ENCODE measurements at places on chromosomes 4 and X. TPM values are rescaled to one million over a fixed set of nuclear protein-coding genes. Genes with fewer than 3 reads are reported as not detected.

PCDH18 gene
- total RNA-seq: 3.6 TPM

PRKG2 gene
- 0.14 TPM for total RNA-seq

PPP1R2C gene
- total RNA-seq: not detected

MAPK10 gene
- total RNA-seq: 3.6 TPM

- no peaks in the 10 kb centered on the region for H3K36me3 ChIP-seq
- H3K4me3 ChIP-seq: no peak overlapping the region
- no peaks in the 10 kb centered on the region for H3K4me1 ChIP-seq
- no peak for DNase-seq
These were observed 11.8 kb upstream of the TASL start for GRCh38 chrX:30589146-30589888.

DNA sequence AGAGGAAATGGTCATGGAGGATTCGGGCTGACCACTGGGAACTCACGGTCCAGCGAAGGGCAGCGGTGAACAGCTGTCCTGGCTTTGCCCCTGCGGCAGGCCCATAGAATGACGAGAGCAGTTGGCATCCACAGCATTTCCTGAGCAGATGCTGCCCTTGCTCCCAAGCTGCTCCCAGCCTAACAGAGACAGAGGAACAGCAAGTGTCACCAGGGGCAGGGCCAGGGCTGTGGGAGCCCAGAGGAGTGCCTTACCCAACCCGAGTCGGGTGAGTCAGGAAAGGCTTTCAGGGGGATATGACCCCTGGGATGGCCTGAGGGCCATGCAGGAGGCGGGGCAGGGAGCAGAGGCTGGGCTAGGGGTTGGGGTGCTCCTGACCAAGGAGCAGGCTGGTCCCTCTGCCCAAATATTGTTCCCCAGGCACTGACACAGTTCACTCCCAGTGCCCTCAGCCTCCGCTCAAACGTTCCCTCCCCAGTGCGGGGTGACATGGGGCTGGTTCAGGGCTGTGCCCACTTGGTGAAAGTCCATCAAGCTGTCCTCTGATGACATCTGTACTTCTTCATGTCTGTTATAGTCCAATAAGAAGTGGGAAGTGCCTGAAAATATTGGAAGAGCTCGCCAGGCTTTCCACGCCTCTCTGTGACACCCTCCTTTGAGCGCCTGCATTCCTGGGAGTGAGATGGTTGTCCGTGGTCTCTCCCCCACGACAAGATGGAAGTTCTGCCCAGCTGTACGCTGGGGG, 64.7 kb upstream of the GPR78 start:
- no peaks in the 10 kb centered on the region for H3K36me3 ChIP-seq
- no peak for DNase-seq
- H3K4me1 ChIP-seq: no peaks in the 10 kb centered on the region
- no peaks in the 10 kb centered on the region for H3K27me3 ChIP-seq
- H3K4me3 ChIP-seq: no peak overlapping the region
- H3K27ac ChIP-seq: no peak overlapping the region

DNA sequence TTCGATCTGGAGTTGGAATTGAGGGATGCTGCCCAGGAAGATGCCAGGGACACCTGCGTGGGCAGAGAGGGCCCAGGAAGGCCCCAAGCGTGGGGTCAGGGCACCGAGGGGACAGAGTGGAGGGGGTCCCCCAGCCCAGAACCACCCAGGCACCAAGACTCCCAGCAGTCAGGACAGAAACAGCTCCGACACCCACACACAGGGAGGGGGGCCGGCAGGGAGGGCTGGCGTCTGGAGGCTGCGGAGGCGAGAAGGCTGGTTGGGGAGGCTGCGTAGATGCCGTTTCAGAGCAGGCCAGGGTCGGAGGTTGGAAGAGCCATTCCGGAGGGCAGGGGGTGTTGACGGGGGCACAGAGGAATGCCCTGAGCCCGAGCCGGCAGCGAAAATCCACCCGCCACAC, 23.6 kb downstream of the ATP5ME start:
- no peak for DNase-seq
- H3K36me3 ChIP-seq: no peaks in the 10 kb centered on the region
- H3K27ac ChIP-seq: no peak overlapping the region
- H3K27me3 ChIP-seq: no peaks in the 10 kb centered on the region
- H3K4me3 ChIP-seq: no peak overlapping the region
- H3K4me1 ChIP-seq: no peaks in the 10 kb centered on the region

- H3K4me1 ChIP-seq: peaks cover 7% of the 10 kb centered on the region
- no peak overlapping the region for H3K4me3 ChIP-seq
- no peak overlapping the region for H3K27ac ChIP-seq
- no peak for DNase-seq
- H3K27me3 ChIP-seq: no peaks in the 10 kb centered on the region
These were observed 8.1 kb upstream of the KLHL2 start for GRCh38 chr4:165199286-165199685.

GRCh38 chr4:87017580-87018342, 83.0 kb downstream of the AFF1 start:
- no peaks in the 10 kb centered on the region for H3K27me3 ChIP-seq
- H3K4me1 ChIP-seq: peaks cover 36% of the 10 kb centered on the region
- DNase-seq: no peak
- no peak overlapping the region for H3K4me3 ChIP-seq
- H3K27ac ChIP-seq: no peak overlapping the region

GRCh38 chr4:11489453-11490083, 60.9 kb upstream of the HS3ST1 start:
- H3K27ac ChIP-seq: no peak overlapping the region
- H3K4me1 ChIP-seq: no peaks in the 10 kb centered on the region
- H3K36me3 ChIP-seq: no peaks in the 10 kb centered on the region
- H3K27me3 ChIP-seq: no peaks in the 10 kb centered on the region
- no peak for DNase-seq

- no peaks in the 10 kb centered on the region for H3K36me3 ChIP-seq
- no peak for DNase-seq
- H3K4me1 ChIP-seq: no peaks in the 10 kb centered on the region
- H3K27ac ChIP-seq: no peak overlapping the region
- H3K27me3 ChIP-seq: no peaks in the 10 kb centered on the region
These were observed 52.7 kb downstream of the ACOX3 start for GRCh38 chr4:8387615-8388527.

GRCh38 chrX:80266979-80267378, 153.3 kb upstream of the TENT5D start:
- no peak overlapping the region for H3K27ac ChIP-seq
- no peaks in the 10 kb centered on the region for H3K4me1 ChIP-seq
- no peak for DNase-seq
- H3K4me3 ChIP-seq: no peak overlapping the region
- no peaks in the 10 kb centered on the region for H3K36me3 ChIP-seq

GRCh38 chr4:78022517-78022916, 34.6 kb upstream of the FRAS1 start:
- no peaks in the 10 kb centered on the region for H3K4me1 ChIP-seq
- no peak for DNase-seq
- H3K36me3 ChIP-seq: no peaks in the 10 kb centered on the region
- no peak overlapping the region for H3K4me3 ChIP-seq

DNA sequence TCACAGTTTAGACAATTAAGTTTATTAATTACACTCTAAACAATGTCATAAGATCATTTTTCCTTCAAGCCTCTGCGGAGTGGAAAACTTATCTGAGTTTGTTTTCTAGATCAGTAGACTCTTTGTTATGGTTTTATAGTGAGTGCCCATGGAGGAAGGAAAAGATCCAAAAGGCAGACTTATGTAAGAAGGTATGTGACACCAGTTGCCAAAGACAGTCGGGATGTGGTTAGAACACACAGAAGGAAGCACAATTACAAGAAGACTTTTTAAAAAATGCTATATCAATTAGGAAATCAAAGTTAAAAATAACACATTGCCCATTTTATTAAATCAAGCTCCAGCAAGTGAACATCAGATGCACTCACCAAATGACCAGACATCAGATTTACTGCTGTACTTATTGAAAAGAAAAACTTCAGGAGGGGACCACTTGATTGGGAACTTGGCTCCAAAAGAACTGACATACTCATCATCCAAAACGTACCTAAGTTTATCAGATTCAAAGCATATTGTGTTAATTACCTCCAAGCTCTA, 57.1 kb downstream of the NIPAL1 start:
- no peak overlapping the region for H3K4me3 ChIP-seq
- H3K4me1 ChIP-seq: no peaks in the 10 kb centered on the region
- H3K36me3 ChIP-seq: no peaks in the 10 kb centered on the region
- no peaks in the 10 kb centered on the region for H3K27me3 ChIP-seq
- no peak for DNase-seq

DNA sequence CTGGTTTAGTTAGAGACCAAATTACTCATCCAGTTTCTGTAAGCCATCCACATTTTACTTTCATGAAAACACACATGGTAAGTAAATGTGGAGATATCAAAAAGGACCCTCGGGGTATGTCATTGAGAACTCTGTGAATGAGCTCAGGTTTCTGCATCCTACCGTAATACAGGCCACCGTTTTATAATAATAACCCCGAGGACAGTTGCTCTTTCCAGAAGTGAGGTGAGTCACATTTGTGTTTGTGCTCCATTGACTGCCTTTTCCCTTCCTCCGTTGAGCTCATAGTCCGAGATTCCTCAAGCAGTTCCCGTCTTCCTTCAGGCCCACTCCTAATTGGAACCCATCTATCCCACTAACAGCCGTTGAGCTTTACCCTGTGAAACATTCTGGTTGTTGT, 95.3 kb downstream of the GRID2 start:
- DNase-seq: no peak
- no peak overlapping the region for H3K27ac ChIP-seq
- H3K4me3 ChIP-seq: no peak overlapping the region

Data from liver (tissue), 10 donors.